Right kidney (tissue), 9 donors: ENCODE measurements at places on chromosomes 7 and 10.

DNA sequence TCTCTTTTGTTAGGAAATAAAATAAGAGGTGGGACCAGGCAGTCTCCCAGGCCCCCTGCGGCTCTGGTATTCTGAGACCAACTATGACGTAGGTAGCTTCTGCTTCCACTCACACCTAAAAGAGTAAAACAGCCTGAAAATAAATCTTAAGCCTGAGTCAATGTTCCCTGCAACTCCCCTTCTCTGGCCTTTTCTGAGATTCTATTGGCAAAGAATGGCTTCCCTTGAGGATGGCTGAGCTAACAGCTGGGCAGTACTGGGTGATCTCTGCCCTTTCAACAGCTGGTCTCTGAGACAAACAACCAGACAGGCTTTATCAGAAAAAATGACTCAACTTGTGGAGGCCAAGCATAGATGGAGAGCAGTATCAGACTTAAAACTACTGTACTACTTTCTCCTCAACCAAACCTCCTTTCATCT lies 58.7 kb downstream of the CREB3L2 start:
- DNase-seq, result no peak

GRCh38 chr10:64023926-64024470 lies 502.8 kb downstream of the REEP3 start:
- DNase-seq, result no peak

DNA sequence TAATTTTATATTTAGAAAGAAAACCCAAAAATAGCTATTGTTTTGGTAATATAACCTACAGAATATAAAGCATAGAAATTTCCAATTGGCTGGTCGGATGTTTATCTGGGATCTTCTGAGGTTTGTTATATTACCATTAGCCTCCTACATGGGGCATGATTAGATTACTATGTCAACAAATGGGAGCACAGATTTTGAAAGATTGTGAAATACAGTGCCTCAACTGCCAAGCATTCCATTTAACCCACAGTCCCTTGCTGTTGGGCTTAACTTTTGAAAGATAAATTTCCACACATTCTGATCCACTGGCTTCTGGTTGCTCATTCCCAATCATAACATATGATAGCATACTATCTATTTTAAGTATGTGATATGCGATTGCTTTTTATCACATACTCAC lies 455.4 kb upstream of the C7orf33 start:
- no peak for DNase-seq

DNA sequence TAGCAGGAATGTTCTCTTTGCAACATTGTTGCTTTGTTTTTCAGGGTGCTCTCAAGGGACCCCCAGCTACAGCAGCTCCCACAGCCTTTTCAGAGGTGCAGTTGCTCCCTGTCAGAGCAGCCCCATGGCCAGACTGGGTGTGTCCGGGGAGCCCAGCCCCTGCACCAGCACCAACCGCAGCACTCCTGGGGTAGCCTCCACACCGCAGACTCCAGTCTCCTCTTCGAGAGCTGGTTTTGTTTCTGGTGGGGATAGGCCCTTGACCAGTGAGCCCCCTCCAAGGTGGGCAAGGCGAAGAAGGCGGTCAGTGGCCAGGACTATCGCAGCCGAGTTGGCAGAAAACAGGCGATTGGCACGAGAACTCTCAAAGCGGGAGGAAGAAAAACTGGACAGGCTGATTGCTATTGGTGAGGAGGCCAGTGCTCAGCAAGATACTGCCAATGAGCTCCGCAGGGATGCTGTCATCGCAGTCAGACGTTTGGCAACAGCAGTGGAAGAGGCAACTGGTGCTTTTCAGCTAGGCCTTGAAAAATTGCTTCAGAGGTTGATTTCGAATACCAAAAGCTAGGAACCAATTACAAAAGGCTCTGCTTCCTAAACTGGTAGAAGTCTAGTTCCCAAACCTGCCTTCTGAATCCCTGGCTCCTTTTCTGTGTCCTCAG lies 5.4 kb downstream of the HSPA14 start:
- DNase-seq, result no peak

- no peak for DNase-seq
These were observed 9.7 kb downstream of the CAMK1D start for GRCh38 chr10:12358863-12359564.

- no peak for DNase-seq
These were observed 1050.5 kb downstream of the XPNPEP1 start for GRCh38 chr10:108872854-108873253.

GRCh38 chr10:69994262-69994661 lies 58.4 kb upstream of the MACROH2A2 start:
- DNase-seq, result no peak

- DNase-seq, result no peak
These were observed 166.7 kb downstream of the PTPN20 start for GRCh38 chr10:47077941-47078340.

DNA sequence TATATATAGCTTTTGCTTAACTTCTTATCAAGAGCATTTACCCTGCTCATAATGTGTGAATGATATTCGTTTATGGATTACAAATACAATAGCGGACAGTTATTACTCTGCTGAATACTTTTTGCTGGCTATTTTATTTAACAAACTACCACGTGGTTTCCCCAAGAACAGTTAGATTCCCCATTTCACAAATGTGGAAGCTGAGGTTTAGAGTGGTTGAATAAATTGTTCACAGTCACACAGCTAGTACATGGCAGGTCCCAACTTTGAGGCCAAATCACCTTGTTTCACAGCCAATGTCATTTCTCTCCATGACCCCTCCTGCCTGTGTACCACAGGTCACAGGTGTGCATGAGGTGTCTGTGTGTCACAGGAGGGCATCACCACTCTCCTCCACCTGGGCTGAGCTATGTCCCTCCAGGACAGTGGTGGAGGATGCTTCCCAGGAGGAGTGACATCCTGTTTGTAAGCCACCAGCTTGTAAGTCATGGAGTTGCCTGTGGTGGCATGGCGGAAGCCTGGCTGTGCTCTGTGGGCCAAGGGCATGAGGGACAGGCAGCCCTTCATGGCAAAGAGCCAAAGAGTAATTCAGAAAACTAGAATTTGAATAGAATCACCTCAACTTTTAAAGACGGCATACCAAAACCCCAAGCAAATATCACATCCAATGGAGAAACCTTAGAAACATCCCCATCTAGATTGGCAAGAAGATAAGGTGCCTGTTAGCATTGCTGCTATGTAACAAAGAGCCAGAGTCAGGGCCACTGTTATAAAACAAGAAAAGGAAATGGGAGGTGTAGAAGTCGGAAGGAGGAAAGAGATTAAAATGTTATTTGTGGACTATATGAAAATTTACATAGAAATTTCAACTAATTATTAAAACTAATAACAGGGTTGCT lies 51.9 kb downstream of the AOC1 start:
- DNase-seq, result no peak

DNA sequence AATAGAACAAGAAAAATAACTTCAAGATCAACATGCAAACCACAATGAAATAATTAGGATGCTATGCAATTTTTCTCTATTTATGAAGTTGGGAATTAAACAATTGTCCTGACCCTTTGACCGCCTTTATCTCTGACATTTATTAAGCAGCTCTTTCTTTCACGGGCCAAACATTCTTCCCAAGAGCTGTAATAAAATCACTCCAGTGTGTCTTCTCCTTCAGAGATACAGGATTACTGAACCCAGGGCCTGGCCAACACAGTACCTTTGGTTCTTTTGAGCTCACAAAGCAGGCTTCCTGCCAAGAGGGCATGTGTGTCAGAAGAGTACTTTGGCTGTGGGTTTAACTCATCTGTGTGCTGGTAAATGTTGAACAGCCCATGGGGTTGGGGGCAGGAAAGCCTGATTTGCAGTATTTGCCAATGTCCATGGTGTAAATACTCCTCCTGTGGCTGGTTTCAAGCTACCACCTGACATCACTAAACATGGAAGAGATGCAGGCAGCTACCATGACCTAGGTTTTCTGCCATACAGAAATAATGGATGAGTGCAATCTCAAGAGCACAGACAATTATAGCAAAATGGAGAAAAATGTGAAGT lies 121.7 kb downstream of the FANK1 start:
- no peak for DNase-seq

DNA sequence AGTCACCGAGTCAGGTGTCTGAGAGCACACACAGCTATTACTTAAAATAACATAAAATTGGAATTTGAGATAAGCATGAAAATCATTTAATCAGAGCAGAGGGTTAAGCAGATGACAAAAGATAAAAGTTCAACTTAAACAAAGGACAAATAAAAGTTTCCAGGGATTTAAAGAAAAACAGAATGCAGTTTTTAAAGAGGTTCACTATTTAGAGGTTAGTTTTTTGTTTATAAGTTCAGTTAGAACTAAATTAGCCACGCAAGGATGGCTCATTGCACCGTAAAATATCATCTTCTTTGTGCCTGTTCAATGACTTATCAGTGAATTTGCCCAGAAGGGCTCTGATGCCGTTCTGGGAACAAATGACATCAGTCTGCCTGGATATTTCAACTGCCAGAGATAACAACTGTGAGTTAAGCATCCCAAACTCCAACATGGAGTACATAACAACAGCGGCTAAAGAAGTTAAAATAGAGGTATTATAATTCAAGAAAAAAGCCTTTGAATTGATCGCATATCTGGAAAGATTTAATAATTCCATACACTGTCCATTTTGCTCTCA lies 107.8 kb downstream of the ANK3 start:
- DNase-seq, result no peak

DNA sequence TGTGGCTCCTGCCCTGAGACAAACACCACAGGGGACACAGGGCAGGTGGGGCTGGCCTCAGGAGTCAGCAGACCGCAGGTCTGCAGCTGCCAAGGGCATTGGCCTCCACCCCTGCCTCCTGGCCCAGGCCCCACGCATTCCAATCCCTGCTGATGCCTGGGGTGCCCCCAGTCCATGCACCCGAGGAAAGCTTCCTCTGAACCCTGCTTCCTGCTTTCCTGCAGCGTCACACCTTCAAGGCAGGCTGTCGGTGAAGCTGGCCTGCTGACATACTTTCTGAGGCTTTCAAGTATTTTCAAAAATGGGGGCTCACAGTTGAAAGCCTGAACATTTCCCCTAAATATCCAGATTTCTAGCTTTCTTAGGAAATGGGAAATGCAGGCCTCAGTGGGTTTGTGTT lies 22.5 kb upstream of the ANTXRL start:
- no peak for DNase-seq

DNA sequence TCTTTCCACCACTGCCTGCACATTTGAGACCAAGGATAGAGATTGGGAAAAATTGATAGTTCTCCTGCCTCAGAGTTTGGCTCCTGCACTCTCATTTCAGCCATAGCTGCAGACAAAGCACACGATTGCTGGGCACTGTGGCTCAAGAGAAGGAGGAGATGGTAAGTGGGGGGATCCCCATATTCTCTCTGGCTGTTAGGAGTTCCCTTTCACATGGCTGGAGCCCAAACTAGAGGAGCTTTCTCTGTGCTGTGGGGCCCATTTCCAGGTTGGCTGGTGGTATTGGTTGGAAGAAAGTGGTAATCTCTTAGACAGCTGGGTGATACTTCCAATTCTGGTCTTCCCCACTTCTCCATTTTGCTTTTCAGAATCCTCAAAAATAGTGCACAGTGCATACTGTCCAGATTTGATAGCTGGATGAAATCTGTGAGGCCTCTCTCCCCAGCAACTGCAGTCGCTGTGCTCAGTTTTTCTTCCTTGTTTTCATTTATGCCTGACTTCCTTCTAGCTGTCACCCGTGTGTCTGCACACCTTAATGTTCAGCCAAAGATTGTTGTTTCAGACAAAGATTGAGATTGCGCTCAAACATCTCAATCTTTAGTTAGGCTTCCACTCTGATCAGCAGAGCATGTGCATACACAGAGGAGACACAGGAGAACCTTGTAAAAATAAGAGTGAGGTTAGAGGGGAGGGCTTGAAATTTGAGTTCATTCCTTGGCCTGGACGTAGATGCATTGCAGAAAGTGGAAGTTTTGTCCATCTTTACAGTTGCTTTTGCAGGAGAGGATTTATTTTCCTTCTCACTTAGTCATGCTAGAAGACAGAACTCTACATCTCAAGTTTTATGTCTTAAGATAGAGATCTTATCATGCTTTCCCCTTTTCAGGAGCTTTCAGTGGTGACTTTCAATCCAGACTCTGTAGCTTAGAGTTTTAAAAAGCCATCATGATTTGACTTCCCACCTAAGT lies 28.6 kb downstream of the RABGEF1 start:
- DNase-seq, result no peak

GRCh38 chr10:74047304-74047703 lies 49.4 kb downstream of the VCL start:
- no peak for DNase-seq

- no peak for DNase-seq
These were observed 379.2 kb downstream of the CALN1 start for GRCh38 chr7:72032934-72033333.

- DNase-seq, result no peak
These were observed 113.3 kb downstream of the GLI3 start for GRCh38 chr7:42123716-42124115.

DNA sequence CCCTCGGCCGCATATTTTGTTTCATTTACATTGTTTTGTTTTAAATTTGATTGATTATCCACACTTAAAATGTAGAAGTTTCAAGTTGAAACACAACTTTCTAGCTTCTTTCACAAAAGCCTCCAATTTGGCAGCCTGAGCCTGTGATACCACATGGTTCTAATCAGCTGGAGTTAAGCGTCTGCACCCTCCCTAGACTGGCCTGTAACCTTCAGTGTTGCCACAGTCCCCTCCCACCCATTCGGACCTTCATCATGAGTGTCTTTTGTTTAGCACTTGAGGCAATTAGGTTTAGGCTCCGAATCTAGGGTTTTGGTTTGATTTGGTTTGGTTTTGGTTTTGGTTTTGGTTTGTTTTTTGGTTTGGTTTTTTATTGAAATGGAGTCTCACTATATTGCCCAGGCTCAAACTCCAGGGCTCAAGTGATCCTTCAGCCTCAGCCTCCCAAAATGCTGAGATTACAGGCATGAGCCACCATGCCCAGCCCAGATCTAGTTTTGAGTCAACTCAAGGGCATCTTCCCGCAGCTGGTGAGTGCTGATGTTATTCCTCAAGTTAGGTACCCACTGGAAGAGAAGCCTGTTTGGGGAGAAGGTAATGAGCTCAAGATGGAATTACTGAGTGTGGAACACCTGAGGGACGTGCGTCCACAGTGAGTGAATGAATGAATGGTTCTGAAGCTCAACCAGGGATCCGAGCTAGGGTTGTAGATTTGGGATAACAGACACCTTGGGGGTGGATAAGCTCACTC lies 201.4 kb downstream of the HECW1 start:
- DNase-seq, result no peak

- no peak for DNase-seq
These were observed 7.8 kb upstream of the SRRM3 start for GRCh38 chr7:76193883-76194282.

GRCh38 chr7:133668296-133669060 lies 415.6 kb downstream of the EXOC4 start:
- no peak for DNase-seq

- DNase-seq, result no peak
These were observed 6.7 kb downstream of the TES start for GRCh38 chr7:116216956-116217571.
